Effector memory CD4-positive, alpha-beta T cell (primary cell): ENCODE measurements at places on chromosomes 5 and 9.

- no peak for DNase-seq
These were observed 6.2 kb upstream of the OLFM1 start for GRCh38 chr9:135081264-135081660.

DNA sequence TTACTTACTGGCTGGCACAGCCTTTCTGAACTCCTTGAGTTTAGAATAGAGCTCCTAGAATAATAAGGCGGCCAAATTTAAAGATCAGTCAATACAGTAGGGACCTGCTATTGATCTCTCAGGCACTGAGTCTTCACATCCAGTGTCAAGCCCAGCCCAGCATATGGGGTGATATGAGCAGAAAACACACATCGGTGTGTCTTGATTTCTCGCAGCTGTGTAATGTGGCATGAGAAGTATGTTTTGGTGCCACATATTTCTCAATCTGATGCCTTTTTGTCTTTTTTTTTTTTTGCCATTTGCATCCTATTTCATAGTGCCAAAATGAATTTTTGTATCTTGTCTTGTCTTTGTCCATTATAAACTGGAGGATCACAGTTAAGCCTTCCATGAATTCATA, 51.4 kb upstream of the FSD1L start:
- DNase-seq: no peak

GRCh38 chr5:170628691-170629565, 125.1 kb downstream of the KCNIP1 start:
- no peak for DNase-seq

DNA sequence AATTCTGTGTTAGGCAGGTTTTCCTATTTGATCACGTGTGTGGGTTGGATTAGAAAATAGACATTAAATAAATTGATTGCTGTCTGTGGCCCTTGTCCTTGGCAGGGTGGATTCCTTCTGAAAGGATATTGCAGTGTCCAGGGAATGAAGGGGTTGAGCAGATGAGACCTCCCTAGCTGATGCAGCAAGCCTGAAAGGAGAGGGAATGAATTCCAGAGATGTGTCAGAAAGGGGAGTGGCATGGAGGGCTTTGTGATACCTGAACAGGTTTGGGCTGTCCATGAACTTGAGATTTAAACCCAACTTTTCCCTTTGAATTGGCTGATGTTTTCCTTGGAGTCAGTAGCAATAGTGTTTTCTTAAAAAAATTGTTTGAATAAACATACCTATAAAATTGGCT, 66.8 kb downstream of the ADCY2 start:
- no peak for DNase-seq

DNA sequence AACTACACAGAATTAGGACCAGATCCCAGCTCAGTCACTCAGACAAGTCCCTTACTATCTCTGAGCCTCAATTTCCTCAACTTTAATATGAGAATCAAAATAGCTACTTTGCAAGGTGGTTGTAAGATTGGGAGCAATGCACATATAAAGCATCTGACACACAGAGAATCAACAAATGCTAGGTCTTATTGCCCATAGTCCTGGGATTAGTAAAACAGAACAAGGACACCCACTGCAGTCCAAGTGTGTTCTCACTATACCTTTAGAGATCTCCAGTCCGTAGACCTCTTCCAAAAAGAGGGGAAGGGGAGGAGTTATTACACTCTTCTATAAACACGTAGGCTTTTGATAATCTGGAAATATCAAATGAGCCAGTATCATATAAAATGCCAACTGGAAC, 190.0 kb downstream of the CCDC192 start:
- no peak for DNase-seq

- DNase-seq: no peak
These were observed 694 bp upstream of the PLAA start for GRCh38 chr9:26947736-26948135.
